ENCODE measurements at places on chromosomes 6 and 20.

DNA sequence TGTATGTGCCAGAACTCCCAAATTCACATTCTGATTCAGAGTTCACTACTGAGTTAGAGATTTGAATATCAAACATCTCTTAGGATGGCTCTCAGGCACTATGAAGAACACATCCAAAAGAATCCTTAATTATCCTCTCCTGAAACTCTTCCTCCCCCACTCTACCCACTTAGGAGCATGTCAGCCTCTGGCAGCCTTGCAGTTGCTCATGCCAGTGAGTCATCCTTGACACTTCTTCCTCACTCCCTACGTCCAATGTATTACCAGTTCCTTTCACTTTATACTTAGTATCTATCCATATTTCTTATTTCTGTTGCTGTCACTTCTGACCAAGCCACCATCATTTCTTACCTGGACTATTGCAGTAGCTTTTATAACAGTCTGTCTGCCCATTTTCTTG, 192.0 kb upstream of the IMPG1 start:
- DNase-seq, result no peak

- no peak for DNase-seq
Observed at GRCh38 chr20:21739161-21739560, 33.7 kb downstream of the PAX1 start.

- DNase-seq, result no peak
Observed at GRCh38 chr6:33874136-33874760, 70.4 kb upstream of the MLN start.

DNA sequence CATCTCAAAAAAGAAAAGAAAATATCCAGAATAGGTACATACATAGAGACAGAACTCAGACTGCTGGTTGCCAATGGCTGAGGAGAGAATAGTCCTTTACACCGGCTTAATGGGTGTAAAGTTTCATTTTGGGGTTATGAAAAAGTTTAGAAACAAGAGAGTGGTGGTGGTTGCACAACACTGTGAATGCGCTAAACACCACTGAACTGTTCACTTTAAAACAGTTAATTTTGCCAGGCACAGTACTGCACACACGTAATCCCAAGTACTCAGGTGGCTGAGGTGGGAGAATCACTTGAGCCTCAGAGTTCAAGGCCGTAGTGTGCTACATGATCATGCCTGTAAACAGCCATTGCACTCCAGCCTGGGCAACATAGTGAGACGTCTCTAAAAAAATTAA, 7.6 kb downstream of the ILRUN start:
- DNase-seq, result no peak

DNA sequence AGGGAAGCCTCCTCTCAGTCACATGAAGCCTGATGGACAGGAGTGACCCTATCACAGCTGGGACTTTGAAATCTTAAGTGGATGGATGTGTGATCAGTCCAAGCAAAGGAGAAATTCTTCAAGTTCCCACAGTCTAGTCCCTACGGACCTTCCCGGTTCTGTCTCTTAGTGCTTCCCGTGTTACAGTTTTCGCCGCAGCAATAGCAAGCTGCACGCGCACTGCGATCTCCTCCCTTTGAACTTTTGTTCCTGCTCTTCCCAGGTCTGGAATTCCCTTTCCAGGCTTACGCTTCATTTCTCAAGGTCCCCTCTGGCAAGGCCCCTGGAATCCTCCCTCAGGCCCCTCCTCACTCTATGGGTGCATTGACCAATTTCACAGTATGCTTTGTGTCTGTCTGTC, 89.2 kb downstream of the VEGFA start:
- DNase-seq, result no peak

GRCh38 chr20:41344477-41344876, 3.9 kb downstream of the LPIN3 start:
- no peak for DNase-seq

DNA sequence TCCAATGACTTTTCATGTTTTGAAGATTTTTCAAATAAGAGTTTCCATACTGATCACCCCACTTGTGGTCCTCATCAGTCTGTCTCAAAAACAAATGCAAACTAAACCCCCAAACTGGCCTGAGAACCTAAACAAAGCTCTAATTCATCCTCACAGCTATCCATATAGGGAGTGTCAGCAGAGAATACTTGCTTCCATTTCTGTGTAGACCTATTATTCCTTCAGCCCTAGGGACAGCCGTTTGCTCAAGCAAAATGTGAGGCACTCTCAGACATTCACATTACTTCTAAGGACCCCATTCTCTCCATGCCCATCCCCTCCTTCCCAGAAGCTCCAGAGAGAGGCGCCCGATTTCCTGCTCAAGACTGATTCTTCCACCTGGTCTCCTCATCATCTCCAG, 24.6 kb downstream of the DNAAF9 start:
- DNase-seq, result no peak

DNA sequence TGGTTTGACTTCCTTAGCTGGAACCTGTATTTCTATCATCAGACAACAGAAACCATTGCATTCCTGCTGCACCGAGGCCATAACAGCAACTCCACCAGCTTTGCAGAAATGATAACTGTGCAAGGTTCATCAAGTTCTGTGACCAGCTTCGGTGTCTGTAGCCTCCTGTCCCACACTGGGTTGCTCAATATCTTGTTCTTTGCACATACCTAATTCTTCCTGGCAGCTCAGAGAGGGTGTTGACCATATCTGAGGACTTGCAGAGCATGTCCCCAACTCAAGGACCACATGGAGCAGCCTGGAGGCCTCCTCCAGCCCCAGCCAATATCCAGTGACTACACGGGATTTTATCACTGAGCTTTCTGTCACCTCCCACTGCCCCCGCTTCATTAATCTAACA, 59.3 kb upstream of the SCAF8 start:
- DNase-seq, result no peak

DNA sequence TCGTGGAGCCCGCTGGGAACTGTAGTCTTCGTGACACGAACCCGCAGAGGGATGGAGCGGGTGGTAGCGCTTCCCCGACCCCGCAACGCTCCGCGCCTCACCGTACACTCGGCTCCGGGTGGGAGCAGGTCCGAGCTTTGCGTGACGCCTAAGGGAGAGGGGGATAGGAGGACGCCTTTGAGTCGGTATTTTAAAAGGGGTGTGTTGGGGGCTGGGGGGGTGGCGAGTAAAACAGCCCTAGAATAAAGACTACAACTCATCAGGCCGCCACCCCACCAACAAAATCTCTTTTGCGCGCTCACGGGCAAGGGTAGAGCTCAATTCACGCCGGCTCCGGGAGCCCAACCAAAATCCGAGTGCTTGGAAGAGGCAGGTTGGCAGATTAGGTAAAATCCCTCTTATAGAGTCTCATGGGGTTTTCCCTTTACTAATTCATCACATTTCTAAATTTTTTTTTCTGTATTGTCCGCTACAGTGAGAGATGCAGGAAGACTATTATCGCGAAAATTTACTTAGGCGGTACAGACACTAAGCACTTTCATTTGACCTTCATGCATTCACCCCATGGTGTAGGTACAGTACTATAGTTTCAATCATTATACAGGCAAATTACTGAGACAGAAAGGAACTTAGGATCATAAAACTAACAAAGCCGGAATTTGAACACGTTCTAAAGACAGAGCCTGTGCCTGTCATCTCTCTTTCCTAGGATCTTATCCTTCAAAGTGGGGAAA, 706 bp upstream of the SNX14 start:
- peak; percentile 47 for DNase-seq
